H1 (cell line): ENCODE measurements at places on chromosomes 5 and 9.
A peak's percentile ranks its signal among the peaks of the same experiment; 100 is the strongest.

DNA sequence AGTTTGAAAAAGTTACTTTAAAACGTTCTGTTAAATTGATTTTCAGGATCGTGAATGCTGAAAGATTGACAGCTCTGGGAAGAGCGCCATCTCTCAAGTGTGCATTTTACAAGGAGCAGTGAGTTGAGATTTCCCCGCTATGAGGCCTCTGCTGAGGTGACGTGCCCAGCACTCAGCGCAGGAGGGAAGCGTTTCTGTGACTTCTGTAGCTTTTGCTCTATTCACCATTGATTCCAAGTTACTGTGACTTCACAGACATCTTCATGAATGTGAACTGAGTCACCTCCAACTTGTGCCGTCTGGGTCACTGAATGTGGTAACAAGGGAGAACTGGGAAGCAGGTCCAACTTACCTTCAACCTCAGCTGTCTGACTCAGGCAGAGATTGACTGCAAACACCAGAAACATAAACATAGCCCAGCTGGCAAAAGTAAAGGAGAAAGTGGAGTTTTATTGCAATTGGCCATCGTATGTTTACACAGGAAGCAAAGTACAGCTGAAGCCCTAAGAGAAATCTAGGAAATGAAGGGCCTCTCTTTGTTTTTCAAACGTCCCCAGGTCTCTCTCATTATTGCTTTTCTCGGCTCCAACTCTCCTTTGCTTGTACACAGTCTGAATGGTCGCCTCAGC lies 428.8 kb upstream of the CLINT1 start:
- no peak overlapping the region for H3K27ac ChIP-seq
- H3K4me1 ChIP-seq = no peaks in the 10 kb centered on the region
- no peaks in the 10 kb centered on the region for H3K36me3 ChIP-seq
- DNase-seq = no peak
- no peaks in the 10 kb centered on the region for H3K27me3 ChIP-seq

GRCh38 chr5:72654231-72654630 lies 147.0 kb upstream of the ZNF366 start:
- no peak overlapping the region for H3K4me3 ChIP-seq
- DNase-seq = no peak
- H3K27ac ChIP-seq = no peak overlapping the region
- H3K36me3 ChIP-seq = no peaks in the 10 kb centered on the region

DNA sequence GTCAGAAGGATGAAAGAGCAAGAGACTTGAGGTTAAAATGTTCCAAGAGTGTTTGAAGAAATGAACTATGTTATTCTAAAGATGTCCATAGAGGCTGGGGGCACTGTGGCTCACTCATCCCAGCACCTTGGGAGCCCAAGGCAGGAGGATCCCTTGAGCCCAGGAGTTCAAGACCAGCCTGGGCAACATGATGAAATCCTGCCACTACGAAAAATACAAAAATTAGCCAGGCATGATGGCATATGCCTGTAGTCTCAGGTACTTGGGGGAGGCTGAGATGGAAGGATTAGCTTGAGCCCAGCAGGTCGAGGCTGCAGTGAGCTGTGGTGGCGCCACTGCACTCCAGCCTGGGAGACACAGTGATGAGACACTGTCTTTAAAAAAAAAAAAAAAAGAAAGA lies 2.7 kb downstream of the AOPEP start:
- no peaks in the 10 kb centered on the region for H3K4me1 ChIP-seq
- no peak overlapping the region for H3K27ac ChIP-seq
- peak; percentile 36 for DNase-seq
- H3K36me3 ChIP-seq = no peaks in the 10 kb centered on the region
- H3K4me3 ChIP-seq = no peak overlapping the region

DNA sequence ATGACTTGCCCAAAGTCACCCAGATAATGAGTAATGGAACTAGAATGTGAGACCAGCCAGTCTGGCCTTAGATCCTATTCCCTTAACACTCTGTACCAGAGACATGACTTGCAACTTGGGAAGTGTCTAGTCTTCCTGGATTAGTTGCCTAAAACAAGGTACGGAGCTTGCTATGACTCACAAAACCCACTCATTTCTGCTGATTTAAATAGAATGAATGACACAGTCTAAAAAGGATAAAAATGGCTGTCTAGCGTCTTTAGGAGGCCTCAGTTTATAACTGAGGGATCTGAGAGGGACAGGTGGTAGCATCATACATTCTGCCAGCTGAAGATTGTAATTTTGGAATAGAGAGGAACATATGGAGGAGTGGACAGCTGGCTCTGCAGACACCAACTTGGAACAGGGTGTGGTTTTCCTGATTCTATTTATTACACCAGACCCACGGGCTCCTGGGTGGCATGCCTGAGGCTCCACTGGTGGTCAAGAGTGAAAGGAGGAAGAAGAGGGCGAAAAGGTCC lies 62.7 kb downstream of the ABLIM3 start:
- H3K4me1 ChIP-seq = no peaks in the 10 kb centered on the region
- H3K27me3 ChIP-seq = 0 out of 2 replicates have a peak, but pooled peaks cover 2% of the 10 kb centered on the region
- H3K4me3 ChIP-seq = no peak overlapping the region
- no peaks in the 10 kb centered on the region for H3K36me3 ChIP-seq
- no peak for DNase-seq

- no peaks in the 10 kb centered on the region; the same call in 1 of the 2 replicates for H3K4me1 ChIP-seq
- no peaks in the 10 kb centered on the region for H3K27me3 ChIP-seq
- no peak overlapping the region for H3K27ac ChIP-seq
- no peak for DNase-seq
- no peaks in the 10 kb centered on the region for H3K36me3 ChIP-seq
Observed at GRCh38 chr9:20564650-20565049, 57.6 kb downstream of the MLLT3 start.
